Stimulated activated CD4-positive, alpha-beta T cell treated with anti-CD3 and anti-CD28 coated beads, TNF-alpha, amount 100 ng/mL, for 24 hours (primary cell): ENCODE measurements at places on chromosomes 7 and 10.

GRCh38 chr7:75854233-75854632 is 24.6 kb upstream of the RHBDD2 start:
- DNase-seq: no peak

DNA sequence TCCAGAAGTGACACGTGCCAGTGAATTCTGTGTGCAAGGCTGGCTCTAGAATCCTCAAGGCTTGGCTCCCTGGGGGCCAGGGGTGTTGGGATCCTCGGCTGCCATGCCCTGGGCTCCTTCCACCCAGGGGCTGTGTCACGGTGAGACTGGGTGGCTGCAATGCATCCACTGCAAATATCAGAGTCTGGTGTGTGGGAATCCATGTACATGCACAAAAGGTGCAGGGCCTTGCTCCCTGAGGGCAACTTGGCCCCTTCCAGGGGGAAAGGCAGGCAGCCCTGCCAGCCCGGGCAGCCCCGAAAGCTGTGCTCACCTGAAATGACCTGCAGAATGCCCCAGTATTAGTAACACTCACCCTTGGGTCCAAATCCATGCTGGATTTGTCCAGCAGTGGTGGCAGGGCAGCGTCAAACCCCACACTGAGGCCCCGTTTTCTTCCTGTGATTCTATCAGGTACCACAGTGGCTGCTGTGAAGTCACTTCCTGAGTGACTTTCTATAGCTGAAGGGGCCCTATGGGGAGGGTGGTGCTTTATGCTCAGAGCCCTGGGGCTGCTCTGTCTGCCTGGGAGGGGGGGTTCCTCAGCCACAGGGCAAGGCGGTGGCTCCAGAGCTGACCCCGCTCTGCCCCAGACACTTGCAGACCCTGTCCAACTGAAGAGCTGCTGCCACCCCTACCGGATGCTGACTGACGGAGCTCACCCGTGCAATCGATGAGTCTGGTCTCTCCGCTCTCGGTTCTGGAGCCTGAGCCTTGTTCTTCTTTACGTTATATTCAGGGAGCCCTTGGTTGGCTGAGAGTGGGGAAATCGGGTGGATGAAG is 317.7 kb downstream of the GLRX3 start:
- DNase-seq: no peak

- DNase-seq: no peak
Measured at GRCh38 chr7:16978358-16979244, 96.8 kb upstream of the AGR3 start.

GRCh38 chr10:11189582-11190376 is 172.1 kb downstream of the CELF2 start:
- no peak for DNase-seq

- DNase-seq: no peak
Measured at GRCh38 chr10:46309511-46310142, 22.8 kb downstream of the ANTXRL start.
